ENCODE measurements at places on chromosomes 7 and 10. TPM values are rescaled to one million over a fixed set of nuclear protein-coding genes. Genes with fewer than 3 reads are reported as not detected.

Gene ATRNL1
- total RNA-seq = 5.4 TPM

Gene LRRC61
- total RNA-seq = not detected

Gene MMP21
- 0.05 TPM for total RNA-seq

Gene CYP3A5
- 0.05 TPM for total RNA-seq

Gene GJD4
- not detected for total RNA-seq

Gene AGBL3
- 1.8 TPM for total RNA-seq

Gene RNF148
- not detected for total RNA-seq

Gene ZPBP
- total RNA-seq = not detected

Gene NPC1L1
- total RNA-seq = not detected

Gene TEX47
- total RNA-seq = not detected

Gene KNDC1
- not detected for total RNA-seq

- DNase-seq = no peak
Measured at GRCh38 chr10:64102264-64102633, 581.0 kb downstream of the REEP3 start.

GRCh38 chr10:132677473-132678227 is 108.3 kb downstream of the NKX6-2 start:
- no peak for DNase-seq

DNA sequence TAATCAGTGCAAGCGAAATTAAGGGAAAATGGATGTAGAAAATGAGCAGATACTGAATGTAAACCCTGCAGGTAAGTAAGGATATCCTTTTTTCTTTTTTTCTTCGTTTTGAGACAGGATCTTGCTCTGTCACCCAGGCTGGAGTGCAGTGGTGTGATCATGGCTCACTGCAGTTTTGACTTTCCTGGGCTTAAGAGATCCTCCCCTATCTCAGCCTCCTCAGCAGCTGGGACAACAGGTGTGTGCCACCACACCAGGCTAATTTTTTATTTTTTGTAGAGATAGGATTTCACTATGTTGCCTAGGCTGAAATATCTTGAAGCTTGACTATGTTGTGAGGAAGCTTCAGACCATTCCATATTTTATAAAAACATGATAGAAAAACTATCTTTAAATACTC is 4.3 kb downstream of the PDCD4 start:
- DNase-seq = no peak

GRCh38 chr7:95609277-95609971 is 13.1 kb upstream of the PDK4 start:
- DNase-seq = peak; percentile 64

DNA sequence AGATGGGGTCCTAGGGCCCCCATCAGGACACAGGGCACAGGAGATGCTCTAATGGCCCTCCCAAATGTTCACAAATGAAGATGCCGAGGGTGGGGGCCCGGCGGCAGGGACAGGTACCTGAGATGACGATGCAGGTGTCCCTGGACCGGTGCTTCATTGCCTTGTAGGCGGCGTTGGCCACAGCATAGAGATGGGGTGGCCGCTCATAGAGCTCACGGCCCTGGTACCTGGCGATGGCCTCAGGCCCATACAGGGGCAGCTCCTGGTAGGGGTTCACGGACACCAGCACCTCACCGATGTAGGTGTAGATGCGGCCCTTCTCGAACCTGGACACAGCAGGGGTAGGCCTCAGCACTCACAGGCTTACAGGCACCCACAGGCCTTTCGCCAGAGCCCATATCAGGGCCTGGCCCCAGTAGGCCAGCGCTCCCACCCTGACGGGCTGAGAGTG is 2.0 kb downstream of the MYO1G start:
- DNase-seq = no peak

GRCh38 chr7:101179117-101179516 is 976 bp downstream of the NAT16 start:
- no peak for DNase-seq

- DNase-seq = no peak
Measured at GRCh38 chr7:16015981-16016380, 329.5 kb upstream of the MEOX2 start.

DNA sequence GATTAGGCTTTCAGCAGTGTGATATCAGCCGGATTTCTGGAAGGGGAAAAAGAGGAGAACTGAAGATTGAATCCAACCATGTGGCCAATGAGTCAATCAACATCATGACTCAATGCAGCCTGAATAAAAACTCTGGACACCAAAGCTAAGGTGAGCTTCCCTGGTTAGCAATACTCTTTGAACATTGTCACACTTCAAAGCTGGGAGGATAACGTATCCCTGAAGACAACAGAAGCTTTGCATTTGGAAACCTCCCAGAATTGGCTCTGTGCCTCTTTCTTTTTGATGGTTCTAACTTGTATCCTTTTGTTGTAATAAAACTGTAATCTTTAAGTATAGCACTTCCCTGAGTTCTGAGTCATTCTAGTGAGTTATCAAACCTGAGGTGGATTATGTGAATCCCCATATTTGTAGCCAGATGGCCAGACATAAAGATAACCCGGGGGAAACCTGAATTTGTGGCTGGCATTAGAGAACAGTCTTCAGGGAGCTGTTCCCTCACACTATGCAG is 284.4 kb downstream of the IPMK start:
- DNase-seq = peak; percentile 36

- DNase-seq = no peak
Measured at GRCh38 chr7:158450476-158451124, 137.0 kb downstream of the PTPRN2 start.

- DNase-seq = no peak
Measured at GRCh38 chr10:34492081-34492480, 323.0 kb downstream of the PARD3 start.

DNA sequence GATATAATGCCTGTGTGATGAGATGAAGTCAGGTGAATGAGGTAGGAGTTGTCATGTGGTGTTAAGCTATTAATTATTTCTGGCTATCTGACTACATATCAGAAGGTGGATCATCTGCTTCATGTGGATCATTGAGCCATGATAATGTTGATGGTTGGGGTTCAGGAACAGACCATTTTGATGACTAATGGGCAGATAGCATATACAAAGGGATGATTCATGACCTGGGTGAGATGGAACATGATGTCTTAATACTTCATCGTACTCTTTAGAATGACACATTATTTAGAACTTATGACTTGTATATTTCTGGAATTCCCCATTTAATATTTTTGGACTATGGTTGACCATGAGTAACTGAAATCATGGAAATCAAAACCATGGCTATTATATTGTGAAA is 155.1 kb downstream of the OR13A1 start:
- DNase-seq = peak; percentile 65

DNA sequence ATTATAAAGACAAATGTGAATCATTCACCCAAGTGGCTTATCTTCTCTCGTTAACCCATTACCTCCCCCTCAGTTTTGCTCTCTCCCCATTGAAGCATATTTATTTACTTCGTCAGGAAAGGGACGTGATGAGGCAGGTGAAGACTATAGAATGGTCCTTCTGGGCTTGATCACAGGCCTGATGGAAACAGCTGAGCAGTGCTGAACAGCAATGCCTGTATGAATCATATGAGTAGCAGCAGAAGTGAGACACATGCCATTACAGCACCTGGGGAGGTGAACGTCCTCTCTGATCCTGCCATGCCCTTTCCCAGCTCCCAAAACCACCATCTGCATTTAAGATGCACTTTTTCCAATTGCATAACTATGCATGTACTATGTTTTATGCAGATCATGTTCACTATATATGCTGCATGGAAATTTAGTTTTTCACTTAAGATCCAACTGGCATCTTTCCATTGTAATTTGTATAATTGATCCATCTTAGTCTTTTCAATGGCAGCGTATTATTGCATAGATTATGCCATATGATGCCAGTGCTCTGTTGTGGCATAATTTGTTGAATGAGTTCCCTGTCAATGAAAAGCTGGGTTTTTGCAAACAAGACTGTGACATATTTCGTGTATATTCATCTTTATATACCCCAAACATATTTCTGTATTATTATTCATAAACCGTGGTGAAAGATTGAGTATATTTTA is 105.3 kb downstream of the CXCL12 start:
- no peak for DNase-seq

DNA sequence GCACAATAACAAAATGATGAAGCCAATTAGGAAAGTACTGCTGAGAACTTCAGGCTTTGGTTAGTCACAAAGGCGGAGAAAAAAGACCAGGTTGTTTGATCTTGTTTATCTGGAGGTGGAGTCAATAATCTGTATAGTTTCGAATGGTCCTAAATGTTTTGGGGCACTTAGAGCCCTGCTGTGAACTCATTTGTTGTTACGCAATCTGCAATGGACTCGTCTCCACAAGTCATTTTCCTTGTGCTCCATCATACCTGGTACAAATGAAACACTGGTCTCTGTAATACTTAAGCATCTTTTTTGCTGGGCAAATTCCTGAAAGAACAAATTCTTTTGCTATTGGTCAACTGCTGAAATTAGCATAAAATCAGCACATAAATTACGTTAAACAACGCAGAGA is 430.5 kb downstream of the GATA3 start:
- DNase-seq = no peak

DNA sequence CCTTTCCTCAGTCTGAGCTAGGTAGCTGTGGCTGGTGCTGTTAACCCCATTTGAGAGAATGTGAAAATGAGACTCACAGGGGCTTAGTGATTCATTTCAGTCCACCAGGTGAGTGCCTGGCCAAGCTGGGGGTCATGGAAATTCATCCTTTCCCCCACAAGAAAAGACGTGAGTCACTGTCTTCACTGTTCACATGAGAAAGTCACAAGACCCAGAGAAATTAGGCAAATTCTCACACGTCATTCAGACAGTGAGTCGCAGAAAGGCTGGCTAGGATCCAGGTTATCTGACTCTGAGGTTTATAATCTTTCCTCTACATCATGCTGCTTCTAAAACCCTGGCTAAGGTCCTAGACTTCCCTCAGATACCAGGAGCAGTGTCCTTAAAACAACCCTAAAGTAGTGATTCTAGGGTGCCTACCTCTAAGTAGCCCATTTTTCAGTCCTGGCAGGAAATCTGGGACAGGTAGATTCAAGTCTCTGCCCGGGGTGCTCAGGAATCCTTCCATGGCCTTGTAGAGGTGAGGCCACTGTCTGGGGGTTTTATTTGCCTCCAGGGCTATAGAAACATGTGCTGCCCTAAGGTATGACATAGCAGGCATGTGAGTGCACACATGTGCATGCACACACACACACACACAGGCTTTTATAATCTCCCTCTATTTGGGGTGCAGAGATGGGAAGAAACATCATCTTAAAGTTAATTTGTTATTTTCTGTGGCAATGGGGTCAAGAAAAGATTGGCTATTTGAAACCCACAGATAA is 427.9 kb upstream of the CELF2 start:
- DNase-seq = peak; percentile 37

DNA sequence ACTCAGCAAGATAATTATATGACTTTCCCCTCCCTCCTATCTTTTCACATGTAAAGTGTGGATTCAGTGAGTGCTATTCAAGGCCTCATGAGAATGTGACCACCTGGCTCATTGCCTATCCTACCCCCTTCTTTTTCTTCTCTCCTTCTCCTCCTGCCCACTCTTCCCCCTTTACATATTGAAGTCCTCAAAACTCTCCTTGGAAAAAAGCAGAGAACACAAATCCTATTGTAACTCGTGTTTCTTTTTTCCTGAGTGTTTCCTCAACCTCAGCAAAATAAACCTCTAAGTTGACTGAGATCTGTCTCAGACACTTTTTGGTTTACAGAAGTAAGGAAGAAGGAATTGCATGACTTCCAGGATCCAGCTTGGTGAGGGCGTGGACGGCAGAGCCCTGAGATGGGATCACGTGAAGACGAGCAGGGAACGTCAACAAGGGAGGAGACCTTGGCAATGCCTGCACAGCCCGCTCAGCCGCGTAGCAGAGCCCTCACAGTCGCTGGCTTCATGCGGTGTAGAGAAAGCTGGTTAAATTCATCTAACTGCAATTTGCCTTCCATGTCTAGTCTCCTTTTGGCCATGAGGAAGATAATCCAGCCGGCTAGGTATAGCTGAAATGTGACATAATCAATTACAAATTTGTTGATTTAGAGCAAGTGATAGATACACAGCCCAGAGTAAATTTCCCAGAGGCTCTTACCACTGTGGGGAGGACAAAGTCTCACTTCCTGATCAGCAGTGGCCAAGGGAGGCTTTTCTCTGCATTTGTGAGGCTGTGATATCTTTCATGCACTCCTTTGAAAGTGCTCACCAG is 75.7 kb downstream of the LYZL2 start:
- no peak for DNase-seq

DNA sequence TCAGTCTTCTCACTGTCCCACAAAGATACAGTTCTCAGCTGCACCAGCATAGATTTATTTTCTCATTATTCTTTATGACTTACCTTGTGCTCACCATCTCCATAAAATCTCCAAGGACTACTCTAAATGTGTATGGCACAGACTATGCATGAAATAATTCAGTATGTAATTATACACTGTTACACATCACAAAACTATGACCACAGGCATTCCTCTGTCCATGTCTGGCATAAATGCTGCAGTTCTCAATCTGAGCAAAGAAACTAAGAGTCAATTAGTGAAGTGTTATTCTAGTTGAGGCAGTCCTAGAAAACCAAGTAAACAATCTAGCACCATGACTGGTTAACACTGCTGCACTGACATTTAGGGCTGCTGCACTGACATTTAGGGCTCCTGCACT is 2.7 kb downstream of the CYCS start:
- DNase-seq = peak; percentile 42

DNA sequence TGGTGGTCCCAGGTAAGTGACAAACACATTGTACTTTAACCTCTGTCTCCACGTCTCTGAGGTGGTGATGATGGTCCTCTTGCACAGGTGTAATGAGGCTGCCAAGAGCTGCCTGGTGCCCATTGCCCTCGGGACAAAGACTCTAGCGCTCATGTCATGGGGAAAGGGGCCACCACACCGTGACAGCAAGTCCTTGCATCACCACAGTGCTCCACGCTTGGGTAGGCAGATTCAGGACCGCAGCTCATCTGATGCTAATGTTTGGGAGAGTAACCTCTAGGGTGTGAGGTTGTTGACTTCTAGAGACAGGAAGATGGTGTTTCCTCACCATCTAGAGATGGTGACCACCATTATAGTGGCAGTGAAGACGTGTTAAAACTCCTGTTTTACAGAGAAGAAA is 395.6 kb downstream of the ADRA2A start:
- DNase-seq = no peak

GRCh38 chr7:39703144-39703543 is 79.8 kb downstream of the RALA start:
- DNase-seq = no peak

GRCh38 chr10:7417103-7417623 is 6.3 kb upstream of the SFMBT2 start:
- DNase-seq = peak; percentile 40

GRCh38 chr7:23347682-23348180 is 48.6 kb downstream of the MALSU1 start:
- DNase-seq = peak; percentile 95

- DNase-seq = no peak
Measured at GRCh38 chr7:17244786-17245185, 53.7 kb upstream of the AHR start.

- DNase-seq = no peak
Measured at GRCh38 chr7:148931470-148931869, 47.4 kb upstream of the EZH2 start.

- DNase-seq = no peak
Measured at GRCh38 chr10:80537086-80537735, 491 bp upstream of the SH2D4B start.

DNA sequence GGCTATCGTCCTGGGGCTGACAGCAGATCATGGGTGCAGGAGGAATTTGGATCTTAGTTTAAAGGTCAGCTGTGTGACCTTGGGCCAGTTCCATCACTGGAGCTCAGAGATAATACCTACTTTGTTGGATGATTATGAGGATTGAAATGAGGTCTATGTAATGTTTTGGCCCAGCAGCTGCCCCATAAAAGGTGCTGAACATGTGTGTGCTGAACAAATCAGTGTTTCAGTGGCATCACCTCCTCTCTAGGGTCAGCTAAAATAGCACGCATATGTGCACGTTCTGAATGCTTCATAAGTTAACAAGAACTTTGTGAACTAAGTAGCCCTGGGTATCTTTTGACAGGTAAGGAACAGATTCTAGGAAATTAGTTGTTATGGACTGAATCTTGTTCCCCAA is 84.8 kb upstream of the LRRC18 start:
- DNase-seq = no peak
